ENCODE measurements at places on chromosomes 12 and 14. TPM values are rescaled to one million over a fixed set of nuclear protein-coding genes. Genes with fewer than 3 reads are reported as not detected.
A peak's percentile ranks its signal among the peaks of the same experiment; 100 is the strongest.

The AP4S1 gene
- 11.1 TPM for polyA plus RNA-seq

The PIANP gene
- polyA plus RNA-seq = not detected

The AQP6 gene
- polyA plus RNA-seq = not detected

DNA sequence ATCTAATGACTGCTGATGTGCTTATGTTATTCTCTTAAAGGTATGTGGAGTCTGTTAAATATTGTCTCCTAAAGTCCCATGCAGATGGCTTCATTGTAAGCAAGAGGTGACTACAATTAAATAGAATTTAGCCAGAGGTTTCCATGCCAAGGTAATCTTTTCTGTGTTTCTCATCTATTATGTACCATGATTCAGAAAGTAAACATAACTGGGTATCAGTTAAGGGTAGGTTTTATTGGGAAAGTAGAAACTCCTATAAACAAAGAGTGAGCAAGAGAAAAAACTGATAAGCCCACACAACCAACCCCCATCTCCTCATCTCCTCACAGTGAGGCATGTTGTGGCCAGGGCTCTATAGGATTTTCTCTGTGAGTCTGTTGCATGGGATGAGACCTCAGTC is 611.7 kb downstream of the SNAPC1 start:
- no peak for DNase-seq
- no peak overlapping the region for H3K27ac ChIP-seq
- no peak overlapping the region for H3K4me3 ChIP-seq
- no peaks in the 10 kb centered on the region for H3K36me3 ChIP-seq
- no peaks in the 10 kb centered on the region for H3K4me1 ChIP-seq

- peak within 1 kb of the TSS; percentile 93 for H3K27ac ChIP-seq
- no peak for DNase-seq
- H3K4me1 ChIP-seq = peaks cover 40% of the 10 kb centered on the region
- no peaks in the 10 kb centered on the region for H3K27me3 ChIP-seq
- peak within 1 kb of the TSS; percentile 67 for H3K4me3 ChIP-seq
These were observed at the start of gene SOAT2 for GRCh38 chr12:53102883-53103807. TSS of gene SOAT2 (plus strand) at chr12:53103486. CDS start at chr12:53103578, 92 bp downstream.

GRCh38 chr12:119090865-119091264 is 87.9 kb upstream of the HSPB8 start:
- H3K36me3 ChIP-seq = no peaks in the 10 kb centered on the region
- no peak overlapping the region for H3K27ac ChIP-seq
- no peak overlapping the region for H3K4me3 ChIP-seq
- H3K27me3 ChIP-seq = peaks cover 26% of the 10 kb centered on the region

Data from naive thymus-derived CD8-positive, alpha-beta T cell (primary cell).